ENCODE measurements at places on chromosomes 1 and 21. TPM values are rescaled to one million over a fixed set of nuclear protein-coding genes. Genes with fewer than 3 reads are reported as not detected.

The C1orf122 gene
- total RNA-seq = 61.9 TPM

GRCh38 chr1:4172644-4173599, 272.9 kb upstream of the C1orf174 start:
- peak; percentile 36 for DNase-seq

The SMIM11 gene
- total RNA-seq = 11.8 TPM

DNA sequence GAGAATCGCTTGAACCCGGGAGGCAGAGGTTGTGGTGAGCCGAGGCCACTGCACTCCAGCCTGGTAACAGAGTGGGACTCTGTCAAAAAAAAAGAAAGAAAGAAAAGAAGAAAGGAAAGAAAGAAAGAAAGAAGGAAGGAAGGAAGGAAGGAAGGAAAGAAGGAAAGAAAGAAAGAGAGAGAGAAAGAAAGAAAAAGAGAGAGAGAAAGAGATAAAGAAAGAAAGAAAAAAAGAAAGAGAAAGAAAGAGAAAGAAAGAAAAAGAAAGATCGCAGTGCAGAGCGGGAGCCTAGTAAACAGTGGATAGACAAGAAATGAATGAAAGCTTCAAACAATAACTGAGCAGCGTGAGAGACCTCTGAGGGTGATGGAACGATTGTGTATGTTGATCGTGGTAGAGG, 20.6 kb upstream of the GRHL3 start:
- no peak for DNase-seq

DNA sequence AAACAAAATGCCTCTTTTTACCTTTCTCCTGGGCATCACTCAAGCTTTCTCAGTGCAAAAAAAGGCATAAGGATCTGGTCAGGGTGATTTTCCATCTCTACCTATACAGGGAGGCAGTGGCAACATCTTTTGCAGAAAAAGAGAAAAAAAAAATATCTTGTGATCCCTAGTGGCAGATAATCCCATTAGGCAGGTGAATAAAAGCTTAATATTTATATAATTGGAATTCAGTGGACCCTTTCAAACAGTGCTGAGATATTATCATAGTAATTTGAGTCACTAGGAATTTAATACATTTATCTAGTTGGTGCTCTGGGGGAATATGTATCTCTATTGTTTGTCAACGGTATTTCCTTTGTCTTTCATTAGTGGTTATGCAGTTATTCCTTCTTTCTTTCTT, 29.9 kb upstream of the CXADR start:
- no peak for DNase-seq

DNA sequence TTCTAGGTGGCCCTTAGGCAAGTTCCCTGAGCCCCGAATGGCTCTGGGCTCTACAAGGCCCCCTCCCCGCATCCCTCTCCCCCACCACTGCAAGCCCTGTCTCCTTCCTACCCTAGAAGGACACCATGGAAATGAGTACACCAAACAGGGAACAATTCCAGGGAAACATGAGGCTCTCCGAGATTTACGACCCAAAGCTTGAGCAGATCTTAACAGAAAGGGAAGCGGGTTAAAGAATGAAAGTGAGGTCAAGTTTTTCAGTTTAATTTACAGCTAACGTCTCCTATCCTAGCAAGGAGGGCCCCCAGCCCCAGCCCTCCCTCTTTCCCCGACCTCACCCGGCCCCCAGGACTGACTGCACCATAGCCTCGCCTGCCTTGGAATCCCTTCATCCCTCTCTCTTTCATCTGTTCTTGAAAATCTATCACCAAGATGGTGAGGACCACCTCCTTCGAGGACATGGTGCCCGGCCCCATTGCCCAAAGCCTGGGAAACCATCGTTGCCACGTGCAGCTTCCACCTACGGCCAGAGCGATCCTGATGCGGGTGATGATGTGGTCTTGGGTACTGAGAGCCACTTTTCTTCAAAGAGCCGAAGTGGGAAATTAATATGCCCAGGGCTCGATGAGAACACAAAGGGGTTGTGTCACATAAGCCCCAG, 30.5 kb downstream of the SIM2 start:
- DNase-seq = no peak

- no peak for DNase-seq
Measured at GRCh38 chr1:76763738-76764137, 103.5 kb upstream of the ST6GALNAC5 start.

DNA sequence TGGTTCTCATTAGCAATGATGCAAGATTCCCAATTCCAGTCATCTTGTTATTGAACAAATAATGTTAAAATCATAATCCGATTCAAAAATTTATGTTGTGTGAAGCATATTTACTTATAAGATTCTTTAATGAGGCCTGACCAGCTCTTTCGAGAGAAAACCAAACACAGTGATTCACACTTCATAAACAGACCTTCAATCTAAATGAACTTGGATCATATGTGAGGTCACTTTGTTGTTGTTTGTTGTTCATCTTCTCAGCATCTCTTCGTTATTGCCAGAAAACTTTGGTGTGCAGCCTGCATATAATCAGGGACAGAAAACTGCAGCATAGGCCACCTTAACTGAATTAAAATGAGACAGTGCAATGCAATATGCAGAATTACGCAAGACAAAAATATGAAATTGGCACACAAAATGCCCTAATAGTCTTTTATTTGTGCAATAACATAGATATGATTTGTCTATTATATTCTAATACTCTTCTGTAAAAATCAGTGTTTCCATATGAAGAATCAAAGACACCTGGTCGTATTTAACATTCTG, 30.1 kb downstream of the NCAM2 start:
- no peak for DNase-seq

The UBE4B gene
- total RNA-seq = 47.8 TPM

GRCh38 chr1:220409771-220410595, 118.0 kb upstream of the MARK1 start:
- DNase-seq = no peak

The IVL gene
- total RNA-seq = not detected

- no peak for DNase-seq
Measured at GRCh38 chr1:88079036-88079435, 605.0 kb upstream of the PKN2 start.

- DNase-seq = no peak
Measured at GRCh38 chr21:35637431-35637830, 422.9 kb downstream of the SETD4 start.

DNA sequence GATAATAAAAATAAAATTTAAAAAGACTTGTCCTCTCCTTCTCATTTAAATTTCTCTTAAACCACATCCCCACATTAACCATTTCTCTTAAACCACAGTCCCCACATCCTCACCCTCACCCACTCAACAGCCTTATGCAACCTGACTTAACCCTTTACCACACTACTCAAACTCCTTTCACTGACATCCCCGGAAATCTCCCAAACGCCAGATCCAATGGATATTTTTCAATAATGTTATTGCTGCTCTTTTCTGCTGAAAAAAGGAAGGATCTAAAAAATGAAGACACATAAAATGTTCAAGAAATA, 54.2 kb upstream of the EEIG2 start:
- DNase-seq = no peak

- no peak for DNase-seq
Measured at GRCh38 chr1:217897100-217897499, 266.0 kb downstream of the SPATA17 start.

- no peak for DNase-seq
Measured at GRCh38 chr1:230026572-230026971, 40.5 kb upstream of the GALNT2 start.

DNA sequence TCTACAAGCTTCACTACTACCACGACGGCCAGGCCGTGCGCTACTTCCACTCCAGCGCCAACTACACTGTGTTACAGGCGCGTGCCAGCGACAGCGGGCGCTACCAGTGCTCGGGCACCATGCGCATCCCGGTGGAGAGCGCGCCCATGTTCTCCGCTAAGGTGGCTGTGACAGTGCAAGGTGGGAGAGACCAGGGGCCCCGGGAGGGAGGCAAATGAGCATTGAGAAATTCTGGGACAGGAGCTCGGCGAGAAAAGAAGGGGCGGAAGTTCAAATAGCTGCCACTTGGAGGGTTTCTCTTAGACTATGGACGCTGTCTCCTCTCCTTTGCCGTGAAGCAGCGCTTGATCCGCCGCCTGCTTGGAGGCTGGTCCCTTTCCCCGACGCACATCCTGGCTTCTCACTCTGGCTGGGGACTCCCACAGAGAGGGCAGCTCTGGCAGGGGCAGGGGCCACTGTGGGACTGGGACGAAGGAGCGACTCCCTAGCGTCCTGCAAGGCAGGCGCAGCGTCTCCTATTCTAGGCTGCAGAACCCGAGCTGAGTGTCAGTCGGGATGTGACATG, 4.6 kb downstream of the FCRLB start:
- DNase-seq = peak; percentile 68
